ENCODE measurements at places on chromosomes 3 and 15.

DNA sequence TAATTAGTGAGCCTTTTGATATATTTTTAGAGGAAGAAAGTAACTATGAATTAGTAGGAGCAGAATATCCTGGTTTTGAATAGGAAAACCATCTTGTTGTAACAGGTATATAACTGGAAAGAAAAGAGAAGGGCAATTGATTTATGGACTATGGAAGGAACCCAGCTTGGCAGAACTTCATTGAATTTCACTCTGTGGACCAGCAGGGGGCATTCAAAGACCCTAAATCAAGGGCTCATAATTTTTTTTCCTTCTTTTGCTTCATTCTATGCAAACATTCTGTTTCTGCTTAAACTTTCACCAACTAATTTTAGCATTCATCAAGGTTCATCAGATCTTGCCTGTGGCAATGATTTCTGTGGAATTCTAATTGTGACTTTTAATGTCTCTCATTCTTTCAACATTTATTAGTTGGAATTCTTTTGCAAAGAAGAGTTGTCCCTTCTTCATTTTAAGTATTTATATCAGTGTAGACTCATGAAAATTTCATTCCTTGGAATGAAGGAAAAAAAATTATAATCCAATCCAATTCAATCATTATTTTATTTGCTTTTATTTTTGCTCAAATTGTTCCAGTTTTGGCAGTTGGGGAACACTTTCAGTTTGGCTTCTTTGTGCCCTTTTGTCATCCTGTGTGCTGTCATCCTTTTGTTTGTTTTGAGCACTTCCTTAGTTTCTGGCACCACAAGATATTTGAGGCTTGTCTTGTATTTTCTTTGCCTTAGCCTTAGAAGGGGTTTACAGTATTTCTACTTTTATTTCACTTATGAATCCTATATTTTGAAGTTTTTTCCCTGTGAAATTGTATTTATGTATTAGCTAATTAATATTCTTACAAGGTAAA, 30.4 kb downstream of the NXPE3 start:
- DNase-seq = peak; percentile 46

GRCh38 chr15:62968699-62969098, 73.8 kb upstream of the TPM1 start:
- DNase-seq = no peak

- no peak for DNase-seq
These were observed 24.5 kb downstream of the ABHD6 start for GRCh38 chr3:58261954-58262666.

- DNase-seq = no peak
These were observed 265.0 kb downstream of the TAFA4 start for GRCh38 chr3:68667346-68667745.

DNA sequence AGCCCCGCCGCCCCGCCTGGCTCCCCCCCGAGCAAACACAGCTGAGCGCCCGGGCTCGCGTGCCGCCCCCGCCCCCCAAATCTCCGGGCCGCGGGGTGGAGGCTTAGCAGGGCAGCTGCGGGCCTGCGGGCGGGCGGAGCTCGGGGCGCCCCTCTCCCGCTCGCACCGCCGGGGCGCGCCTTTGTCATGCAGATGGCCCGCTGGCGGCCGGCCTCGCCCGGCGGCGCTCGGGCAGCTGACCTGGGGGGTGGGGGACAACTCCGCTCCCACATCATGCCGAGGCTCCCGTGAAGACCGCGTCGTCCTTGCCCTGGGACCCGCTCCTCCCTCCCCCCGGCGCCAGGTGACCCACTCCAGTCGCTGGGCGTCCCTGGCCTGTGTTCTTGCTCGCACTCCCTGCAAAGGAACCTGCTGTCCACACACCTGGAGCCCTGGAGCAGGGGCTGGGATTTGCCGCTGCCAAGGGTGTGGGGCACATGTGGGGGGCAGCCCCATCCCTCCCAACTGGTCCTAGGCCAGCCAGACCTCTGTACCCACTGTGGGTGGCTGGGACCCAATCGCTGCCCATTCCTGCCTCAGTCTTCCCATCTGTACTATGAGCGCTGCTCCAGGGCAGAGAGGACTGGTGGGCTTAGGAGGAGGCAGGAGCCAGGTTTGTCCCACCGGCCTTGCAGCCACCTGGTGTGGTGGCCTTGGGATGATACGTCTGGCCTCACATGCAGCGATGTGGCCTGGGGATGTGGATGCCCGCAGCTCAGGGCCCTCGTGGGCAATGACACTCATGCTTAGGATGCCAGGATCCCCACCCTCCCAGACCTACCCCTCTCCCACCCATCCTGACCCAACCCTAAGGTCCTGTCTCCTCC, 33.5 kb downstream of the DNAJB8 start:
- DNase-seq = no peak

DNA sequence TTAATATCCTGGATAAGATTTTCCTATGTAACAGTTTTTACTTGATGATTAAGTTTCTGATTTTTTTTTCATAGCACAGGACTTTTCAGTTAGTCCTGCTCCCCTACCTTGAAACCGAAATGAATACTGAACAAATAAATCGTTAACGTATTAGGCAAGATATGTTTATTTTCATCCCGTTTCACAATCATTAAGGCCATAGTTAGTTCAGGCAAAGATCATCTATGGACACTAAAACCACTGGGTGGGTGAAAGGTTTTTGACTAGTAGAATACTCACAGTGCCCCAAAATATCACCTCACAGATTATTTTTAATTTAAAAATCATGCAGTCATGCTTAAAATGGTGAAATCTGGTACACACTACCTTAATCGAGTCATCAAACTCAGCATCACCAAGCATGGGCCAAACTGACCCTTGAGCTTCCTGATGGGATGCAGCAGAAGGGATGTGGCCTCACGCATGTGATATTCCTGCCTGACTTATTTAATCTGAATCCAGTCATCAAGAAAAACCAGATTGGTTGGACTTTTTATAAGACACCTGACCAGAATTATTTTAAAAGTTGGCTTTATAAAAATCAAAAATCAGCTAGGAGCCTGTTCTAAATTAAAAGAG, 365.0 kb downstream of the LPP start:
- no peak for DNase-seq

GRCh38 chr3:169052465-169053302, 610.8 kb downstream of the MECOM start:
- DNase-seq = no peak

GRCh38 chr15:91790836-91791235, 62.7 kb upstream of the SLCO3A1 start:
- DNase-seq = no peak

DNA sequence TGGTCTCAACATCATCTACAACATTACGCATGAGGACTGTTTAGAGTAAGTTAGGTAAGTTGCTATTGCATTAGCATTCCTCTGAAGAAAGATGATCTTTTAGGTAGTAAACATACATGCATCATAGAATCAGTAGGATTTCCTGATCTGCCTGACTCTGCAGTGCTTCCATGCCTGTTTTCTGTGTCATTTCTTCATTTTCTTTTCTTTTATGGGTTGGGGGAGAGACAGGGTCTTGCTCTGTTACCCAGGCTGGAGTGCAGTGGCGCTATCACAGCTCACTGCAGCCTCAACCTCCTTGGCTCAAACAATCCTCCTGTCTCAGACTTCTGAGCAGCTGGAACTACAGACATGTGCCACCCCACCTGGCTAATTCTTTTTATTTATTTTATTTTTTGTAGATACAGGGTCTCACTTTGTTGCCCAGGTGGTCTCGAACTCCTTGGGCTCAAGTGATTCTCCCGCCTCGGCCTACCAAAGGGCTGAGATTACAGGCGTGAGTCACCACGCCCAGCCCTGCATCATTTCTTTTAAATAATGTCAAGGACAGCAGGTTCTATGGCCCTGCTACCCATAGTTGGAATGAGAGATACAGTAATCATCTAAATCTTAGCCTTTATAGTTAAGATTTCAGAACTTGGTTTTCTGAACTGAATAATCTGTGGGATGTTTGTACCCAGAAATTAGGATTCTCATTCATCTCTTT, 184.3 kb downstream of the GHSR start:
- DNase-seq = no peak

GRCh38 chr3:42612928-42613327, 12.4 kb downstream of the NKTR start:
- no peak for DNase-seq

DNA sequence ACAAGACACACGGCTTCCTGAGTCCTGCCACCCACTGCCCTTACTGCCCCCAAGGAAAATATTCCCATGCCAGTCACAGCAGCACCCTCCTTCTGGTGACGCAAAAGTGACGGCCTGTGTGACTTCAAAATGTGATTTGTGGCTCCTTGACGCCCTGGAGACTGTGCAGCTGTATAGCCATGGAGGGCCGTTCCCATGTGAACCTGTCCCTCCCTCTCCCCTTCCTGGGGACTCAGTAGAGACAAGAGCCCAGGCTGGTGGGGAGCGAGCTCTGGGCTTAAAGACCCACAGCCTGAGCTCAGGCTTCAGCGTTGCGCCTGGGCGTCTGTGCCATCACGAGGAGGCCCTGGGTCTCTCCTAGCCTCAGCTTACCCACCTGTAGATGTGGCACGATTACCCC, 78.2 kb downstream of the TOP2B start:
- DNase-seq = no peak

GRCh38 chr15:73049564-73050215, 2.6 kb upstream of the NEO1 start:
- DNase-seq = no peak

DNA sequence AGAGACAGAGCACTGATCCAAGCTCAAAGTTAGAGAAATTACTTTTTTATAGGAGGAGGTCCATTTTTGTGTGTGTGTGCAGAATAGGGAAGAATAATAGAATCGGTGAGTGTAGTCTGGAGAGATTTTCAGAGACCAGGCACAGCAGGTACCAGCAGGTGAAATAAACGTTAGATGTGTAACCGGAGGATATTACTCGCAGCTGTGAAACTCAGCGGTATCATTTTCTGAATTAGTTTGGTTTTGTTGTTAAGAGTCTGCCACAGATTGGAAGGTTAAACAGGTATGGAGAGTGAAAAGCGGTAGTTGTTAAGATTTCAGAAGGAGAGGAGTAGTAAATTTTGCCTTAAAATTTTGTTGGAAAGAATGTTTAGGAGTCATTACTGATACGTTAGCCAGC, 69.9 kb downstream of the RGMA start:
- no peak for DNase-seq

DNA sequence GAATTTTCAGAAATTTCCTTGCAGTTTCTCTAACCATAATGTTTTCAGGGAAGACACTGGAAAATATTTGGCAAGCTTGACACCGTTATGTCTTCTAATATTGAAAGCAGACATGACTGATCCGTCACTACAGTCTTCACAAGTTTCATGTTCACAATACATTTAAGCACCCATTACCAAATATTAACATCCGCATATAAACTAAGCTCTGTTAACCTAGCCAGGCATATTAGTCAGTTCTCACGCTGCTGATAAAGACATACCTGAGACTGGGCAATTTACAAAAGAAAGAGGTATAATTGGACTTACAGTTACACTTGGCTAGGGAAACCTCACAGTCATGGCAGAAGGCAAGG, 162.7 kb upstream of the LYSMD4 start:
- no peak for DNase-seq

DNA sequence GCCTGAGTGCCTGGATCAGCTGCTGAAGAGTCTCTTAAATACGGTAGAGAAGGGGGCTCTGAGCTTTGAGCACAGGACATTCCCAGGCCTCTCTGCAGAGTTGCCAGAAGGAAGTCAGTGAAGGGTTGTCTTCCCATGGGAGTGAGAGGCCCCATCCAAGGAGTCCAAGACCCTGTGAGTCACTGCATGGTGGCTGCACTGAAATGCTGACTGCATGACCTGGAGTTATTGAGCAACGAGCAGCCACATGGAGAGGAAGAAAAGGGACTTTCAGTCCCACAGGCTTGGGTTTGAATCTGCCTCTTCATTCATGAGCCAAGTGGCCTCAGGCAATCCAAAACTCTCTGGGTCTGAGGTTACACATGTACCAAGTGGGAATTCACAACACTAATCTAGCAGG, 69.6 kb upstream of the RASGRF1 start:
- no peak for DNase-seq

GRCh38 chr15:35383506-35383905, 162.5 kb downstream of the DPH6 start:
- no peak for DNase-seq

- no peak for DNase-seq
These were observed 336.4 kb upstream of the CTNNB1 start for GRCh38 chr3:40862946-40863345.

- DNase-seq = no peak
These were observed 28.2 kb upstream of the GOLGA6C start for GRCh38 chr15:75230016-75230343.

DNA sequence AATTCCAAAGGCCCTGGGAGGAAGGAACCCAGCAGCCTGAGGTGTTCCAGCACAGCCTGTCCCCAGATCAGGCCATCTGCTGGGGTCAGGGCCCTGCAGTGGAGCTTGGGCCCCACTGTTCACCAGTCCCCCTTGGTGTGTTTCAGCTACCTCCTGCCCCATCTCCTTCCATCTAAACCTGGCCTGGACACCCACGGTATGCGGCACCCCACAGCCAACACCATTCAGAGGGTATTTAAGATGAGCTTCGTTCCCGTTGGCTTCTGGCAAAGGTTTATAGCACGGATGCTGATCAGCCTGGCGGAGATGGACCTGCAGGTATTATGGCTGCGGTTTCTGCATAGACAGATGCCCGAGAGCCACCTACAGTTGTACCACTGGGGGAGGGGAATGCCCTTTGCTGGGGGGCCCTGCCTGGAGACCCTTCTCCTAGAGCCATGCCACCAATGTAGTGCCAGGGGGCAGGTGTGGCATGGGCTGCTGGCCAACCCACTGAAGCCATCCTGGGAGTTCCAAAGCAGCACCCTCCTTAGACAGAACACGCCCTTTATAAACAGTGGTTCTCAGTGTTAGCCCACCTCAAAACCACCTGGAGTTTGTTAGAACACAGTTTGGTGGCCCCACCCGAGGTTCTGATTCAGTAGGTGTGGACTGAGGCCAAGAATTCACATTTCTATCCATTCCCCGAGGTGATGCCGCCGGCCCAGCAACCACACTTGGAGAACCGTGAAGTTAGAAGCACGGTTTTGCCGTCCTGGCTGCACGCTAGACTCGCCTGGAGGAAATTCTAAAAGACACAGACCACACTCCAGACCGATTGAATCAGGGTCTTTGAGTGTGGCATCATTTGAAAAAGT, 126.9 kb downstream of the LRRK1 start:
- no peak for DNase-seq

DNA sequence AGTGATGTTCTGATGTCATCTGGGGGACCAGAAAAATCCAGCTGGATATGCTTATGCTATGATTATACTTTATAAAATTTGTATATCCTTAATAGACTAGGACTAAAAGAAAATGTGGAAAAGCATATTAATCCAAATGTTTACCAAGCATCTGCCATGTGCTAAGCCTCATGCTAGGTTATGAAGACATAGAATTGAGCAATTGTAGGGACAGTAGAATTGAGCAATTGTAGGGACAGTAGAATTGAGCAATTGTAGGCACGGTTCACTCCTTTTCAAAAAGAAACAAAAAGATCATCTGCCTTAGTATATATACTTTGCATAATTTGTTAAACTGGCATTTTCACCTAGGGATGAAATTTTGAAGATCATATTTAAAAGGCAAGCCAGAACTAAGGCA, 18.3 kb downstream of the ABHD5 start:
- no peak for DNase-seq

DNA sequence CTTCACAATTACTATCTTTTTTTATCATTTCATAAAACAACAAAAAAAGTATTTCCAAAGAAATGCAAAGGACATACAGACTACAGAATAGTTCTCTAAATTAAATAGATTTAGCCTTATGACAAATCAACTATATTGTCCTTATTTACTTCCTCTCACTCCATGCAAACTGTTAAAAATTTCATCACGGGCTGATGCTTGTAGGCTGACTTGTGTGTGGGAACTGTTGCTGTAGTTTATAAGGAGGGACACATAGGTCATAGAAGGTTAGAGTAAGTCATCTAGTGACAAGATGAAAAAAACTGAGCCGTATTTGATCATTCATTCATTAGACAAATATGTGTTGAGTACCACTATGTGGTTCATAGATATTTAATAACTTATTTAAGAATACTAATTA, 232.5 kb upstream of the TBL1XR1 start:
- DNase-seq = no peak

All from RPMI8226 (cell line).